Activated CD8-positive, alpha-beta memory T cell treated with anti-CD3 and anti-CD28 coated beads for 36 hours (primary cell): ENCODE measurements at places on chromosomes 2 and 18. TPM values are rescaled to one million over a fixed set of nuclear protein-coding genes. Genes with fewer than 3 reads are reported as not detected.

EVX2 gene
- not detected for total RNA-seq

GATA6 gene
- total RNA-seq: not detected

SYT4 gene
- total RNA-seq: not detected

DNAH7 gene
- 0.04 TPM for total RNA-seq

PDE6D gene
- total RNA-seq: 35.6 TPM

FBXO36 gene
- total RNA-seq: 1.0 TPM
